ENCODE measurements at places on chromosomes 11 and 22.

GRCh38 chr11:100687054-100687629 lies at the start of gene ARHGAP42:
Gene ARHGAP42 (plus strand): TSS chr11:100687288. CDS start chr11:100687679, 391 bp downstream.
- DNase-seq: no peak

GRCh38 chr11:64649291-64649697 lies 58.3 kb downstream of the SLC22A12 start:
- DNase-seq: no peak

DNA sequence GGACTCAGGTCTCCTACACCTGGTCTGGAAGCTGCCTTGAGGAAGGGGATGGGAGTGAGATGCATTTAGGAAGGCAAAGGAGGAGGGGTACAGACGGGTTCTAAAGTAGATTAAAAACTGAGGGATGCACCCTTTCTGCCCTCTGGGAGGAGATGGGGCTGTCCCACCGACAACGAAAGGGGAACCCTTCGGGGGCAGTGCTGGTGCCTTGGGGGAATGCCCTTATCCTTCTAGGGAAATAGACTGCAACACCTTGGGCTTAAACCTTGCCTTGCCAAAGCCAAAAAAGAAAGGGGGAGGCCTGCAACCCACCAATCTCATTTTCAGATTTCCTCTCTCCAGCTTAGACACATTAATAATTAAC lies 89.8 kb downstream of the PLEKHA7 start:
- no peak for DNase-seq

- no peak for DNase-seq
Observed at GRCh38 chr11:121063728-121064127, 37.3 kb upstream of the TECTA start.

GRCh38 chr22:46512683-46513082 lies 24.7 kb downstream of the CELSR1 start:
- no peak for DNase-seq

GRCh38 chr11:122258446-122259194 lies 142.6 kb upstream of the BLID start:
- DNase-seq: no peak

- DNase-seq: no peak
Observed at GRCh38 chr11:8234425-8234821, 29.3 kb downstream of the LMO1 start.

- no peak for DNase-seq
Observed at GRCh38 chr11:111098091-111098490, 147.4 kb upstream of the POU2AF2 start.

DNA sequence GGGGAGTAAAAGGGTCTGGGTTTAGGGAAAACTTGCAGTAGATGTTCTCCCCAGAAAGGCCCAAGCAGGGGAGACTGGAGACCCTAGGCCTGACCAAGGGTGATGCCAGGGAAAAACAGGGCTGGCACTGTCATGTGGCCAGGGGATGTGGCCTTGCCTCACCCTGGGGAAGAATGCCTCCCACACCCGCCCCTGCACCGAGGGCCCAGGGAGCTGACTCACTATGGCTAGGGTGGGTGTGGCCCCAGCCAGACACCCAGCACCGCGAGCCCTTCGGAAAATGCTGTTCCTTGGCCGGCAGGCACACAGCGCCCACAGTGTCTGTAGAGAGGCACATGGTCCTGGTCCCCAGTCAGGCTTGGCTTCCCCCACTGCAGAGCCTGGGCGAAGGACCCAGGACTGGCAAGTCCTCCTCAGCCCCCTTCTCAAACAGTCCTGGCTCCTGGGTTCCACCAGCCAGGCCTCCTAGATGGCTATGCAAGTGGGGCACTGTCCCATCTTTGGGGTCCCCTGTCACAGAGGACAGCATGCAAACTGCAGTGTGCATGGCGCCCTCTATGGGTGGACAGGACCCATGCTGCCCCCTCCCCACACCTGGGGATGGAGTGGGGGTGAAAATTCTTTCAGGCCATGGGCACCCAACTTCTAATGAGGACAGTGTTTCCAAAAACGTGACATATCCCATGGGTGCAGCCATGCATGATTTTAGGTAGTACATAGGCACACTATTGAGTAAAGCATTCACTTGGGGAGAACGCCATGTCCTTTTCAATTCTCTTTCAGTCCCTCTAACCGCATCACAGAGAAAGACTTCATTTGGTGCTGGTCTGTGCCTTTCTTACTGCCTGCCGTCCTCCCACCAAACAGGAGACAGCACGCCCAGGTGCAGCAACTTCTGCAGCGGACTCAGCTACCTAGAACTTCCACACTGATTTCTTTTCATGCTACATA lies 15.2 kb downstream of the TMPRSS5 start:
- DNase-seq: no peak

DNA sequence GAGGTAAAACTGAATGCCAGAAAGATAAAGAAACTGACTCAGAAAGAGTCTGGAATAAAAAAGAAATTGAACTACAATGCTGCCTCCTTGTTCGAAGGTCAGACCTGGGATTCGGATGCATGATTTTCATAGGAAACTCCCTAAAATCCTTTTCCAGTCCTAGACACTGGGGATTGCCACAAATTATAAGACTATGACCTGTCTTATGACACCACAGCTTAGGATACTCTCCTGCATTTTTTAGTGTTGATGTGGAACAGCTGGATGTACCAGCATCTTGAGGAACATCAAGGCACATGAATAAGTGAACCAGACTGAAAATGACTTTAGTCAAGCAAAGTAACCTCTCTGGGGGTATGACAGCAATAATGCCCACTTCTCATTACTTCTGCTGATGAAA lies 9.0 kb downstream of the KIRREL3 start:
- DNase-seq: no peak

GRCh38 chr11:128474036-128474874 lies 113.1 kb downstream of the ETS1 start:
- DNase-seq: no peak

DNA sequence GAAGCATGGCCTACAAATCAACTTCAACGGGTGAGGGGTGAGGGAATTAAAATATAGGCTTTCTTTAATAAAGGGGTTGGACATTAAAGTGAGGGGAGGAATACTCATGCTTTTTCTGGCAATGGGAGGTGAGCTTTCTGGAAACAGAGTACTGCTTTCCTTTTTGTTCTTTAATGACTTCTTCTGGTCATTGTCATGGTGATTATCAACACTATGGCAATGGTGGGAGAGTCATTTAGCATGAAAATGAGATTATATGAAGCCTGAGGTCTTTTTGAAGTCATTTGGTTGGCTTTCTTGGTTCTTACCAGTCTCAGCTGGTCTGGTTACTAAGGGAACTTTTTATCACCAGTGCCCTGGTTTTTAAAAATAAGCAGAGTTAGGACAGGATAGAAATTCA lies 475.8 kb upstream of the LRRC4C start:
- DNase-seq: no peak

GRCh38 chr11:129881570-129882170 lies 13.7 kb downstream of the NFRKB start:
- peak; percentile 63 for DNase-seq

GRCh38 chr11:117378976-117379865 lies 51.6 kb downstream of the CEP164 start:
- no peak for DNase-seq

GRCh38 chr11:79990141-79990540 lies 549.3 kb upstream of the TENM4 start:
- no peak for DNase-seq

- no peak for DNase-seq
Observed at GRCh38 chr22:44329179-44329796, 16.5 kb upstream of the SHISAL1 start.

DNA sequence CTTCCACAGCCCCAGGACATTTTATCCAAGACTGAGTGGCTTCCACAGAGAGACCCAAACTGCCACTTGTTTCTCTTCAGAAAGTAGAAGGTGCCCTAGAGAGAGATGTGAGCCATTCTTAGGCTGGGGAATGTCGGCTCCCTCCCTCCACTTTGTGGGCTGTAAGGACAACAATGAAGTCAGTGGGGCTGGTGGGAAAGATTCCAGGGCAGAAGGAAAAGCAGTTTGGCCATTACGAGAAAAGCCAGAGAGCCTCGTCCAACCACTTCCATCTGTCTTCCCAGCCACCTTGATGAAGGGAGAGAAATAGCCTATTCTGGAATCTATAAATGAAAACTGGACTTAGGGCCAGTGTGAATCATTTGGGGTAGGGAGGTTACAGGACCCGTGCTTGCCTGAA lies 382.5 kb downstream of the NXPE2 start:
- DNase-seq: no peak

DNA sequence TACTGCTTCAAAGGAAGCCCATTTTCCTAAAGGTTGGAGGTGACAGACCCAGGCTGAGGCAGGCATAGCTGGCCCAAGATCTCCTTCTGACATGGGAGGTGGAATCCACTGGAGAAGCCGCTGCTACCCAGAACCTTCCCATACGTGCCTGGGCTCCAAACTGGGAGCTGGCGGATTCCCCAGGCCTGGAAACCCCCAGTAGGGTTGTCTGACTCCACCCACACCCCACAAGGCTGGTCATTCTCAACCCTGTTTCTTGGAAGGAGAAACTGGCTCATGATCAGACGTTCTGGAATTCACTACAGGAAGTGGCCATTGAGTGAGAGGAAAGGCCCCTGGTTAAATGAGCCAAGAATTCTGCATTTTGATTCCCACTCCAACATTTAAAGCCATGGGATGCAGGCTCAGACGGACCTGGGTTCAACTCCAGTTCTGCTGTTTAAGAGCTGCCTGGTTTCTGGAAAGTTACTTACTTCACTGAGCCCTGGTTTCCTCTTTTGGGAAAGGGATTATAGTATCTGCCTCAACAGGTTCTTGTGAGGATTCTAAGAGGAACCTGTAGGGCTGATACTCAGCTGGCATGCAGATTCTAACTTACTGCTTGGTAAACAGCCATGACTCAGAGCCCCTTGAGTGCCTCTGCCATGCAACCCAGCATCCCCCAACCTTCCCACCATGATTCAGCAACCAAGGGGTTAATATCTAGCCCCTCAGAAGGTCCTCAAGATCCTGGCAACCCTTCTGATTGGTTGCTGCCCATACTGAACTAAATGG lies 19.4 kb upstream of the TSKU start:
- DNase-seq: no peak

GRCh38 chr11:112266410-112266778 lies 5.7 kb upstream of the PLET1 start:
- no peak for DNase-seq

GRCh38 chr11:47411884-47412746 lies 3.7 kb downstream of the SLC39A13 start:
- DNase-seq: peak; percentile 73

DNA sequence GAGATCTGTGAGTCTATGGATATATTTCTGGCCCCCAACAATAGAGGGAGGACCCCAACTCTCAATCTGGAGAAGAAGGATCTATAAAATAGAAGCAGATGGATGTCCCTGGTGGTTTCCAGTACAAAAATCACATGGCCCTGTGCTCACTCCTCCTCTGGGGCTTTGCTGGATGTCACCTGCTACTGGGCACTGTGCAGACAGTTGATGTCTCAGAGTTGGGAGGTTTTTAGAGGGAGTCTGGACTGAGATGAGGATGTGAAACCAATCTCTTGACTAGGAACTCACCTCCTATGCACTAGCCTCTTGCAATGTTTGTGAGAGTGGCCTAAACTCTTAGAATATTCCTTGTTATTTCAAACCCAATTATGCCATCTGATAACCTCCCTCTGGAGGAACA lies 107.2 kb downstream of the SCN3B start:
- no peak for DNase-seq

DNA sequence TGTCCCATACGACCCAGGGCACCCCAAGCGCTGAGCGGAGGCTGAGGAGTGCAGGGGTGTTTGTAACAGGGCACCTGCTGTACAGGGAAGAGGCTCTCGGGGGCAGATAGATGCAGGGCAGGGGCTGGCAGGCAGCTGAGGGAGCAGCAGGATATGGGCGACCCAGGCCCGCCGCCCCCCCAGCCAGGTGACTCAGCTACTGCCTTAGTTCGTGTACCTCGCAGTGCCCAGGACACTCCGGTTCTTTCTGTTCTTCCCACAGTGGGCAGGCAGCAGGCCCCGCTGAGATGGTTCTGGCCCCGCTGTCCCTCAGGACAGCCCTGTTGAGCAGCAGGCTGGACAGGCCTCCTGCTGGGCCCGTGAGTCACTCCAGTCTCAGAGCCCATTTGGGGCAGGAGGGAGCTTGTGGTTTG lies 16.2 kb downstream of the PHLDA2 start:
- DNase-seq: no peak

DNA sequence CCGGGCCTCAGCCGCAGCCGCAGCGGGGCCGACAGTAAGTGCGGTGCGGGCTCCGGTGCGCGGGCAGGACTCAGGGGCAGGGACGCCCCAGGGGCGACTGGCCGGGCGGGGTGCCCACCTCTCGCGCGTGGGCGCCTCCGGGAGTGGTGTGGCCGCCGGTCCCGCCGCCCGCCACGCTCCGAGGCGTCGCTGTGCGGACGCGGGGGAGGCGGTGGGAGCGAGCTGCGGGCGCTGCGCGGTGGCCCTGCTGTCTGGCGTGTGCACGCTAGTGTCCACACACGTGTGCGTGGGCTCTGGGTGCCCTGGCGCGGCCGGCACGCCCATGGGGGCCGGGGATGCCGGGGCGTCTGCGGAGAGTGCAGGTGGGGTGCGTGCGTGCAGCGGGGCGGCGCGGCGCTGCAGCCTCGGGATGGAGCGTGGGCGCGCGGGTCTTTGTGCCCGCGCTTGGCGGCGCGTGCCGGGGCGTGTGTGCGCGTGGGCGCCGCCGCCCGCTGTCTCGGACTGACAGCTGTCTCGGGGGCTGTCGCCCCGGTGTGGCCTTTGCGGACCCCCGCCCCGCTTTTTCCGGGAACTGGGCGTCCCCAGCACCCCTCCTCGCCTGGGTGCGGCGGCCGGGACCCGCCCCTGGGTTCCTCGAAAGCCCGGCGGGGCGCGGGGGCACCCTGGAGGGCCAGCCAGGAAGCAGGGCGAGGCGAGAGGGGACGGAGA lies 804 bp downstream of the KCNK4 start:
- DNase-seq: peak; percentile 46

DNA sequence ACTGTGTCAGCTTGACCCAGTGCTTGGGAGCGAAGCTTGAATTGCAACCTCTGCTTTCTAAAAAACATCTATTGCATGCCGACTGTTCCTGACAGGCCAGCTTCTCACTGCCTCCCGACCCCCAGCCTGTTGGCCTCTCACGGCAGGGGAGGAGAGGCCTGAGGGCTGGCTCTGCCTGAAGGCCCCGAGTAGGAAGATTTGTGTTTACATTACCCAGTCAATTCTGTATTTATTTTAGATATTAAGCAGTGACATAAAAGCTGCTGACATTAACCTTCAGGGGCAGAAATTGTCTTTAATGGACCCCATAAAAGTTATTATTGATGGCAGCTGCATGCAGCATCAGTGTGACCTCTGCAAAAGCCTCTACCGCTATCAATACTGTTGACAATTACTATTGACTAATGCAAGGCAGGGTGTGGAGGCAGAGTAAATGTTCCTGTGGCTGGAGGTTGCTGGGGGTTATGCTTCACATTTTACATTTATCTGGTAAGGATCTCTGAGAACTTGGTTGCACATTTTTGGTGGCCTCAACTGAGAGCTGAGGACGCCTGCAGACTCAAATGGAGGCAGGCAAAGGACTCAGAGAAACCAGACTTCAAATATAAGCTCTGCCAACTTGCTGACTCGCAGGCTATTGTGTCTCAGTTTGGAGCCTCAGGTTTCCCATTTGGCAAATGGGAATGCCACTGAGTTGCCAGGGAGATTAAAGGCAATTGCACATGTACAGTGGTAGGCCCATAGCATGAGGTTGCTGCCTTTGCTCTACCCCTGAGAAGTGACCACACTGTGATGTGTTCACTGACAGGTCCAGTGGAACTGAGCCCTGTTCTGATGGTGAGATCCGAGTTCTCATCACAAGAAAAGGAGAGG lies 380.5 kb downstream of the TENM4 start:
- DNase-seq: no peak

GRCh38 chr22:30245985-30246813 lies at the start of gene LIF:
Gene LIF (minus strand): TSS chr22:30246759. CDS start chr22:30246695, 64 bp downstream.
- peak; percentile 81 for DNase-seq
